Vagina (tissue), 2 donors: ENCODE measurements at places on chromosomes 5 and 9. TPM values are rescaled to one million over a fixed set of nuclear protein-coding genes. Genes with fewer than 3 reads are reported as not detected.
A peak's percentile ranks its signal among the peaks of the same experiment; 100 is the strongest.

The NR5A1 gene
- total RNA-seq, result 1.2 TPM

DNA sequence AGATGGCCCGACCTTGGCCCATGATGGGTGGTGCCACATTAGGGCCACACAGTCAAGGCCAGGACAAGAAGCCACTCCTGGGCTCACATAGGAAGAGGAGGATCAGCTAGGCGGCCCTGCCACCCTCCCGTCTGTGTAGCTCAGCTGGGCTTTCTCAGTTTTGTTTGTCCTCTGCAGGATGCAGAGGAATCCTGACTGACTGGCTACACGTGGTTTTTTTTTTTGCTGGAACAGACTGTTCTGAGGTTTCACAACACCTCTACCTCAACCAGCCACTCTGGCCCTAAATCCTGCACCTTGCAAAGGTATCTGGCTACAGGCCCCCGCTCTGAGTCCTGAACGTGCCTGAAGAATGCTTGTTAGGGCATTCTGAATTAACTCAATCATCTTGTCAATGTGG, 88.3 kb upstream of the MSX2 start:
- H3K4me1 ChIP-seq, result no peaks in the 10 kb centered on the region
- H3K27me3 ChIP-seq, result no peaks in the 10 kb centered on the region
- H3K27ac ChIP-seq, result no peak overlapping the region
- no peak overlapping the region for H3K4me3 ChIP-seq

GRCh38 chr9:137404961-137405567, 17.9 kb downstream of the EXD3 start:
- H3K4me1 ChIP-seq, result peaks cover 16% of the 10 kb centered on the region
- no peaks in the 10 kb centered on the region for H3K27me3 ChIP-seq
- DNase-seq, result no peak

DNA sequence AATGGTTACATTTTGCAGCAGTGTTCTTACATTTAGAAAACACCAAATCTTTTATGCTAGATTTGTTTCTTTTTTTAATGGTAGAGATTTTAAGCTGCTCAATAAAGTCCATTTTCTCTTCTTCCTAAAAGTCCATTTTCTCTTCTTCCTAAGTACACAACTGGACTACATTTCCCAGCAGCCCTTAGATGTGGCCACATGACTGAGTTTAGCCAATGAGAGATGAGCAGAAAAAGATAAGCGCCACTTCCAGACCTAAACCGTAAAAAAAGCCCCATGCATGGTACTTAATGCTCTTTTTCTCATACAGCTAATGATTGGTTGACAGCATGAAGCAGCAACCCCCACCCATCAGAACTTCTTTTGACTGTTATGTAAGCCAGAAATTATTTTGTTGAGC, 206.7 kb downstream of the FAM114A2 start:
- H3K4me3 ChIP-seq, result no peak overlapping the region
- no peaks in the 10 kb centered on the region for H3K27me3 ChIP-seq
- H3K36me3 ChIP-seq, result no peaks in the 10 kb centered on the region
- DNase-seq, result no peak
- H3K27ac ChIP-seq, result no peak overlapping the region
- no peaks in the 10 kb centered on the region for H3K4me1 ChIP-seq

GRCh38 chr5:175347027-175347426, 97.0 kb downstream of the DRD1 start:
- no peak overlapping the region for H3K27ac ChIP-seq
- no peak overlapping the region for H3K4me3 ChIP-seq
- no peaks in the 10 kb centered on the region for H3K36me3 ChIP-seq
- H3K27me3 ChIP-seq, result no peaks in the 10 kb centered on the region
- DNase-seq, result no peak

DNA sequence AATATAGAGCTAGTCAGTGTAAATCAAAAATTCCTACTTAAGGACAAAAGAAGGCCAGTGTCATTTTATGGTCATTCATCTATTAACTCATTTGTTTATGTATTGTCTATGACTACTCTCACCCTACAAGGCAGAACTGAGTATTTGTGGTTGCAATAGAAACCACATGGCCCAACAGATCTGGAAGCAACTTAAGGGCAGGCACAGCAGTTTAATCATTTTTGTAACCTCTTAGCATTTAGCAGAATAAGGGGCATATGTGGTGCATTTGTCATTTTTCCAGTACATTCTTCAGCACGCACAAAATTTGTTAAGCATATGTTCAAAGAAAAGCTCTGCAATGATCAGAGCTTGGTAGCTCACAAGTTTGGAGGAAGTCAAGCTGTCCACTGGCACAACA, 1.1 kb downstream of the FKBP15 start:
- H3K36me3 ChIP-seq, result no peaks in the 10 kb centered on the region
- H3K27ac ChIP-seq, result peak overlapping the region; percentile 79
- no peaks in the 10 kb centered on the region for H3K27me3 ChIP-seq
- H3K4me1 ChIP-seq, result peaks cover 39% of the 10 kb centered on the region
- DNase-seq, result no peak

The OXCT1 gene
- 15.5 TPM for total RNA-seq

GRCh38 chr9:74304598-74304997, 192.5 kb upstream of the RORB start:
- DNase-seq, result no peak
- H3K4me3 ChIP-seq, result no peak overlapping the region
- no peaks in the 10 kb centered on the region for H3K4me1 ChIP-seq
- H3K27me3 ChIP-seq, result no peaks in the 10 kb centered on the region

DNA sequence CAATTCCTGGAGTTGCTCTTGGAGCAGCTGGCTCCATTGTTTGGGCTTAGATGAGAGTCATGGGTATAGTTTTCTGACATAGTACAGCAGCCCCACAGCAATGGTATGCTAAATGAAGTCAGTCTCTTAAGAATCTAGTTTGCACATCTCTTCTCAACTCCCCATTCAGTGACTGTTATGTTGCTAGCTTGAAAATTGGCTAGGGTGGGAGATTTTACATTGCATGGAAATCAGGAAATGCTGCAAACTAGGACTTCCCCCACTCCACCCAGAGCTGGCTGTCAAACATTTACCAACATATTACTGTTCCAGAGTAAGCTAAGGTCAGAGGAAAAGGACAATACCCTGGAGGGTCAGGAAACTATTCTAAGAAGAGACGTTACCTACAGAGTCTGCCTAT, 17.6 kb upstream of the FCHO2 start:
- H3K27me3 ChIP-seq, result no peaks in the 10 kb centered on the region
- no peak overlapping the region for H3K4me3 ChIP-seq
- no peaks in the 10 kb centered on the region for H3K4me1 ChIP-seq
- DNase-seq, result no peak

DNA sequence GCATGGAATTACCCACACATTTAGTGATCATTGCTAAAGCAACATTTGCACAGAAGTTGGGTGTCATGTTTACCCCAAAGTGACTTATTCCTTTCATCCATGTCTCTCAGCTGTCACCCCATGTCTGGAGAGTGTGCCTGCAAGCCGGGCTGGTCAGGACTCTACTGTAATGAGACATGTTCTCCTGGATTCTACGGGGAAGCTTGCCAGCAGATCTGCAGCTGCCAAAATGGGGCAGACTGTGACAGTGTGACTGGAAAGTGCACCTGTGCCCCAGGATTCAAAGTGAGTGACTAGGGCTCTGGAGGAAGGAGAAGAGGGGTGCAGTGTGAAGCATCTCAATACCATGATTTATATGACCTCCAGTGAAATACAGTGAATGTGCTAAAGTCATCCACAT, 99.9 kb upstream of the PRRC1 start:
- no peaks in the 10 kb centered on the region for H3K4me1 ChIP-seq
- H3K27ac ChIP-seq, result no peak overlapping the region
- H3K27me3 ChIP-seq, result no peaks in the 10 kb centered on the region
- H3K36me3 ChIP-seq, result no peaks in the 10 kb centered on the region

The PCDHGC3 gene
- 78.3 TPM for total RNA-seq

The PHYKPL gene
- 77.8 TPM for total RNA-seq

The KIF24 gene
- total RNA-seq, result 0.49 TPM

GRCh38 chr9:6977761-6978160, 220.0 kb downstream of the KDM4C start:
- no peaks in the 10 kb centered on the region for H3K27me3 ChIP-seq
- peaks cover 8% of the 10 kb centered on the region for H3K36me3 ChIP-seq
- no peaks in the 10 kb centered on the region for H3K4me1 ChIP-seq
- H3K27ac ChIP-seq, result no peak overlapping the region

- no peaks in the 10 kb centered on the region for H3K36me3 ChIP-seq
- no peaks in the 10 kb centered on the region for H3K27me3 ChIP-seq
- no peaks in the 10 kb centered on the region for H3K4me1 ChIP-seq
- H3K4me3 ChIP-seq, result no peak overlapping the region
- H3K27ac ChIP-seq, result no peak overlapping the region
- DNase-seq, result no peak
Measured at GRCh38 chr5:69449511-69449910, 34.6 kb downstream of the MARVELD2 start.

The HAVCR2 gene
- 4.4 TPM for total RNA-seq

- no peaks in the 10 kb centered on the region for H3K36me3 ChIP-seq
- no peak overlapping the region for H3K27ac ChIP-seq
- no peak for DNase-seq
- no peak overlapping the region for H3K4me3 ChIP-seq
- no peaks in the 10 kb centered on the region for H3K4me1 ChIP-seq
- H3K27me3 ChIP-seq, result no peaks in the 10 kb centered on the region
Measured at GRCh38 chr5:111408817-111409216, 103.5 kb downstream of the STARD4 start.

DNA sequence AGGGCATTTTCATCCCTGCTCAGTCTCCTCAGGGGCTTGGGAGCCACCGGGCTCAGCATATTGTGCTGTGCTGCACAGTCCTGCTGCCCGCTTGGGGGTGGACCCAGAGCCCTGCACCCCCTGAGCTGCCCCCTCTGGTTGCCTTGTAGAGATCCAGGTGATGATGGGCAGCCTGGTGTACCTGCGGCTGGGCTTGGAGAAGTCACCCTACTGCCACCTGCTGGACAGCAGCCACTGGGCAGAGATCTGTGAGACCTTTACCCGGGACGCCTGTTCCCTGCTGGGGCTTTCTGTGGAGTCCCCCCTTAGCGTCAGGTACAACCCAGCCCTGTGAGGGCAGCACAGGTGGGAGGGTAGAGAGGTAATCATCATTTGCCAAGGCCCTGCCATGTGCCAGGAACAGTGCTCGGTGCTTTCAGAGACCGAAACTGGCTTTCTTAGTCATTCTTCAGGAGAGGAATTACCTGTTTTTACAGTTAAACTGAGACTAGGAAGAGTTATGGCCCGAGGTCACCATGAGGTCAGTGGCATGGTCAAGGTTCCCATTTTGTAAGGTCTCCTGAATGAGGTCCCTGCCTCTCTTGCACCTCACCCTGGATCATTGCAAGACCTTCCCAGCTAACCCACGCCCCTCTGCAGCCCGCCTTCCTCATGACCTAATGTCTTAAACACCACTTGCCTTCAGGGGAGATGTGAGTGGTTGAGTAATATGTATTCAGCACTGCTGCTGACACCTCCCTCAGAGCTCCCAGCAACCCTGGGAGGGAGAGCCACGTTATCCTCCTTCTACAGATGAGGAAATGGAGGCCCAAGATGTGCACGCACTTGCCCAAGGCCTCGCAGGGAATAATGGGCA, 7.5 kb downstream of the NHP2 start:
- H3K4me1 ChIP-seq, result no peaks in the 10 kb centered on the region
- no peak overlapping the region for H3K27ac ChIP-seq
- H3K27me3 ChIP-seq, result no peaks in the 10 kb centered on the region
- DNase-seq, result no peak
- H3K36me3 ChIP-seq, result peaks cover 84% of the 10 kb centered on the region

- no peak for DNase-seq
- H3K27me3 ChIP-seq, result no peaks in the 10 kb centered on the region
- no peak overlapping the region for H3K4me3 ChIP-seq
Measured at GRCh38 chr5:196350-196749, 5.1 kb downstream of the LRRC14B start.

- no peak overlapping the region for H3K27ac ChIP-seq
- H3K4me1 ChIP-seq, result no peaks in the 10 kb centered on the region
- no peaks in the 10 kb centered on the region for H3K27me3 ChIP-seq
- H3K4me3 ChIP-seq, result no peak overlapping the region
- DNase-seq, result no peak
Measured at GRCh38 chr5:37490931-37491330, 111.8 kb downstream of the WDR70 start.

GRCh38 chr5:167790462-167791260, 500.8 kb upstream of the WWC1 start:
- no peaks in the 10 kb centered on the region for H3K27me3 ChIP-seq
- DNase-seq, result no peak
- H3K4me1 ChIP-seq, result no peaks in the 10 kb centered on the region

DNA sequence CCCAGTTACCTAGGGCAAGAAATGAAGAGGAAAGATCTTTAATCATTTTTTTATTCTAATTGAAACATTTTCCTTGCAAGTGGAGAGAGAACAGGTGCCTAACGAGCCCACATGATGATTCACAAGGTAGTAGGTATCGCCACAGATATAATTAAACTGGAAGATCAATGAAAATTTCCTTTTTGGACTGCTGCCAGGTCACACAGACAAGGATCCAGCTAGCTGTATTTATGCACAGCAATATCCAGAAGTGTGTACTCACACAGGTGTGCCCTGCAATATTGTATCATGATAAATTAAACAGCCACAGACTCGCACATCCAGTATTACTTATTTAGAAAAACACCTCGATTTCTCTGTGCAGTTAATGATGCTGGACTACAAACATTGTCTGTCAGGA, 294.0 kb upstream of the SMARCA2 start:
- no peak overlapping the region for H3K4me3 ChIP-seq
- H3K4me1 ChIP-seq, result no peaks in the 10 kb centered on the region
- no peak for DNase-seq
- no peaks in the 10 kb centered on the region for H3K27me3 ChIP-seq

GRCh38 chr5:145473042-145473642, 362.0 kb downstream of the PRELID2 start:
- H3K27me3 ChIP-seq, result no peaks in the 10 kb centered on the region
- no peaks in the 10 kb centered on the region for H3K36me3 ChIP-seq
- no peak overlapping the region for H3K27ac ChIP-seq
- no peak overlapping the region for H3K4me3 ChIP-seq
- DNase-seq, result no peak
- H3K4me1 ChIP-seq, result peaks cover 6% of the 10 kb centered on the region

The HRH2 gene
- 0.98 TPM for total RNA-seq

GRCh38 chr5:154368041-154368800, 77.6 kb upstream of the SAP30L start:
- no peak for DNase-seq
- peaks cover 17% of the 10 kb centered on the region for H3K4me1 ChIP-seq
- no peak overlapping the region for H3K4me3 ChIP-seq
- H3K36me3 ChIP-seq, result no peaks in the 10 kb centered on the region
- H3K27me3 ChIP-seq, result no peaks in the 10 kb centered on the region

The SPATA31A3 gene
- total RNA-seq, result not detected

- DNase-seq, result no peak
- no peak overlapping the region for H3K27ac ChIP-seq
- H3K4me3 ChIP-seq, result no peak overlapping the region
- no peaks in the 10 kb centered on the region for H3K4me1 ChIP-seq
- H3K27me3 ChIP-seq, result no peaks in the 10 kb centered on the region
- no peaks in the 10 kb centered on the region for H3K36me3 ChIP-seq
Measured at GRCh38 chr5:40939753-40940152, 30.5 kb downstream of the C7 start.

- no peak for DNase-seq
- no peaks in the 10 kb centered on the region for H3K4me1 ChIP-seq
- H3K36me3 ChIP-seq, result no peaks in the 10 kb centered on the region
- H3K4me3 ChIP-seq, result no peak overlapping the region
Measured at GRCh38 chr5:117220730-117221129, 646.1 kb upstream of the SEMA6A start.

- H3K4me3 ChIP-seq, result no peak overlapping the region
- H3K27me3 ChIP-seq, result no peaks in the 10 kb centered on the region
- no peak overlapping the region for H3K27ac ChIP-seq
- no peaks in the 10 kb centered on the region for H3K36me3 ChIP-seq
Measured at GRCh38 chr5:58266402-58266801, 193.5 kb downstream of the PLK2 start.

The OR1J2 gene
- total RNA-seq, result not detected

GRCh38 chr5:151078490-151079262, 2.2 kb downstream of the TNIP1 start:
- peak overlapping the region; percentile 74 for H3K4me3 ChIP-seq
- no peak for DNase-seq

The DNAI1 gene
- not detected for total RNA-seq

The BAAT gene
- total RNA-seq, result not detected

The MEIKIN gene
- not detected for total RNA-seq

The IL31RA gene
- not detected for total RNA-seq
